ENCODE measurements at places on chromosomes 1 and 21. TPM values are rescaled to one million over a fixed set of nuclear protein-coding genes. Genes with fewer than 3 reads are reported as not detected.

AKR7A3 gene
- total RNA-seq, result 0.99 TPM

DNA sequence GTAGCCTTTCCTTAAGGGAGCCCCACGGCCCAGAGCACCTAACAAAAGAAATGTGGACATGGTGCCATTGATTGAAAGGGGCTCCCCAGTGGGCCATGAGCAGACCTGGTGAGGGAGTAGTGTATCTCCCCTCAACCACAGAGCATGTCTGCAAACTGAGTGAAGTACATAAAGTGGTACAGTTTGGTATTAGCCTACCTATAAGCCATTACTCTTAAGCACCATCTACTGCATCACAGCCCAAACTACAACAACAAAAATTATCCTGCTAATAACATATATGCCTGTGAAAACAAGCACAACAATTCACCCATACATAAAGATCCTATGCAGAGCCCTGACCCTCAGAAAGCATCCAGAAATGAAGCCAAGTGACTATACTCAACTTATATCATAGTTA is 407.8 kb downstream of the PTPRC start:
- peak; percentile 19 for DNase-seq

- DNase-seq, result no peak
These were observed 23.8 kb upstream of the IFNAR1 start for GRCh38 chr21:33300701-33301631.

DNA sequence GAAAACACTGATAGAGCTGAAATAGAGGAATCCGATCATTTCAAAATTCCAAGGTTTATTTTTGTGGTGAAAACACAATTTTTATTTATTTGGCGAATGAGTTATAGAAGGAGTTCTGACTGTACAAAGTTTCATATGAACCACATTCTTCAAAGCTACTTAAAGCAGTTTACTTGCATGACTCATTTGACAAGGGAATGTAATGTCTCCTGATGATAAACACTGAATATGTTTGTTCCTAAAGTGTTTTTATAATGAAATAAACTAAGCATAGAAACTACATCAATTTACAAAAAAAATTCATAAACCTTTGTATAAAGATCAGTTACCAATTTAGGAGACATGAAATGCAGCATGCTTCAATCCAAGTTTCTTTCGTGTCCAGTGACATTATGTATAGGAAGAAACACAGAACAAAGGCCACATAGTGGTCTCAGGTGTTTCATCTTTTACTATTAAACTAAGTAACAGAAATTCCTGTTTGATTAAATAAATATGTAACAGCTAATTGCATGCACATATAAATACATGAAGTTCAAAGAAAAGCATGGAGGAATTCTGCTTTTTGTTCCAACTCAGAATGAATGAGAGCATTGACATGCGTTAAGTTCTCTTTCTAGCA is 2.5 kb downstream of the PRKACB start:
- DNase-seq, result no peak

GLIS1 gene
- not detected for total RNA-seq

GOLPH3L gene
- total RNA-seq, result 8.6 TPM

CKS1B gene
- total RNA-seq, result 8.5 TPM

KMO gene
- not detected for total RNA-seq

DNA sequence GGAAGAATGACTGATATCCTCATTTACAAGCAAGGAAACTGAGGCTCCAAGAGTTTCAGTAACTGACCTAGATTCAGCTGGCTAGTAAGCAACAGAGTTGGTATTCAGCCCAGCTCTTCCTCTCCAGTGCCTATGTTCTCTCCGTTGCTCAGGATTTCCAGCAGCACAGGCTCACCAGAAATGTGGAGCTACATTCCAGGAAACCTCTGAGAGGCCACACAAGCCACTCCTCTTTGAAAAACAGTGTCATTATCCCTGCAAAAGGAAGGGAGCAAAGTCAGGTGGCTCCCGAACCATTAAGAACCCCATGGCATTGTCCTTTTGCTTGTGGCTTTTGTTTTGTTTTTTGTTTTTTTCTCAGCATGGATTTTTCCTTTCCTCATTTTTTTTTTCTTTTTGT is 40.6 kb upstream of the DUSP10 start:
- no peak for DNase-seq

DNA sequence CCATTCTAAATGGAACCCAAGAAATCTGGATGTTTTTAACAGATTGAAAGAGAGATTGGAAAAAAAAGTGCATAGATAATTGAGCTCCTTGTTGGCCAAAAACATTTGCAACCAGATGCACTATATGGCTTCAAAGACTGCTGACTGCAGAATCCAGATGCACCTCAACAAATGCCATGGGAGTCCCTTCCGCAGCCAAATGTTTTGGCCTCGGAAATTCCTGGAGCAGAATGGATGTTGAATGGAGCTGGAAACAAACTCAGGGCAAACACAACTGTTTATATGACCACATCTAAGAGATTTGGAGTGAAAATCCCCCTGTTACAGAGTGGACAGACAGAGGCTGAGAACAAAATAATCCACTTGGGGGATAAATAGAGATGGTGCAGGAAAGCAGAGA is 285.0 kb upstream of the NFIA start:
- no peak for DNase-seq

GRCh38 chr1:156583821-156584622 is 4.5 kb downstream of the TTC24 start:
- DNase-seq, result peak; percentile 89
